ENCODE measurements at places on chromosomes 11 and 22.

GRCh38 chr22:29380032-29380781 lies 8.2 kb downstream of the AP1B1 start:
- no peak for DNase-seq

- DNase-seq, result no peak
These were observed 1.4 kb downstream of the SLC5A1 start for GRCh38 chr22:32044477-32044876.

DNA sequence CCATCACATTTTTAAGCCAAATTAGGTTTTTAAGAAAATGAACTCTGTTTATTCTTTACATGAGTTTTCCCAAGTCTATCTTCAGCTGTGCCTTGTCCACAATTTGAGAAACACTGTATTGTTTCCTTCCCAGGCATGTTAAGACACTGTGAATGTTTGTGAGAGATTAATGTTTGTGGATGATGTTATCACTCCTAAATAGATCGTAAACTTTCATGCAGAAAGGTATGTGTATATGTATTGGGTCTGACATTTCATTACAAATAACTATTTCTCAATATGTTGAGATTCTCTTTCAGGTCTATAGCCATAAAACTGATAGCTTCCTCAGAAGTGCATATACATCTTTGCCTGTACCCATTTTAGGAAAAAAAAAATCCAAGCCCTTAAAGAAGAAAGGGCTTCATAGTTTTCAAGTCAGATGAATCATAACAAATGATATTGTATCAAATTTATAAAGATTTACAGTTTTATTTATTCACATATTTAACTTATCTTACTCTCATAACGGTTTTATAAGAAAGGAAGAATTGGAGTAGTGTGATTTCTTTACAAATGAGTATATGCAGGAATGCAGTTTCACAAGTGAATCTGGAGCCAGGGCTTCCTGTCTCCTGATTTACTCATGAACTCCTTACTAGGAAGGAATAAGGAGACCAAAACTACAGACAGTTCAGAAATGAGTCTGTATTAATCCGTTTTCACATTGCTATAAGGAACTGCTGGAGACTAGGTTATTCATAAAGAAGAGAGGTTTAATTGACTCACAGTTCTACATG lies 11.2 kb downstream of the OR8D1 start:
- no peak for DNase-seq

DNA sequence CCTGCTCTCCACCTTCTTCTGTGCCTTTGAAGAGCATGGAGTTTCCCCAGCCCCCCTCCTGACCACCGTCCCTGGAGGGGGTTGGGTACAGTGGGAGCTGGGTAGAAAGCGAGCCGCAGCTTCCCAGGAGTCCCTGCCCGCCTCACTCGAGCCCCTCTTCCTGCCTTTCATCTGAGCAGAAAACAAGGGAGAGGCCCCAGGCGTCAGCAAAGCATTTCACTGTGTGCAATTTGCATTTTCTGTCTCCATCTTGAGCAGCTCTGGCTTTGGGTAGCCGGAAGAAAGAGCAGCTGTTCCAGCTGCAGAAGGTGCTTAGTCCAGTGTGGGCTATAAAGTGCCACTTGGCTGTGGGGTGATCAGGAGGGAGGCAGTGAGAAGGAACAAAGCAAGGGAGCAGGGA lies 229.7 kb downstream of the CEP164 start:
- DNase-seq, result no peak

DNA sequence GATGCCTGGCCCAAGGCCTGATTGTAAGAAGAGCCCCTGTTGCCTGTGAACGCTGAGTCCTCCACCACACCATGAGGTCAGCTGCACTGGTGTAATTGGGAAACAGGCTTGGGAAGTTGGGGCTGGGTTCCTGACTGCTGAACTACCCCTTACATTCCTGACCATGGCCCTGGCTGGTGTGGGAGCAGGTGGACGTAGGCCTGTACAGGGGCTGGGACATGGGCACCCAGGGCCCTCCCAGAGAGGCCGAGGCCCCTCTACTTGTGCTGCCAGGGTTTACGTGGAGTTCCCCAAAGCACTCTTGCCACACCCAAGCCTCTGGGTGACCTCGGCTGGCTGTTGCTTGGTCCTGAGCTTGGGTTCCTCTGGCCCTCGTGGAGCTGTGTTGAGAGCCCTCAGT lies 5.4 kb downstream of the RELT start:
- DNase-seq, result no peak

DNA sequence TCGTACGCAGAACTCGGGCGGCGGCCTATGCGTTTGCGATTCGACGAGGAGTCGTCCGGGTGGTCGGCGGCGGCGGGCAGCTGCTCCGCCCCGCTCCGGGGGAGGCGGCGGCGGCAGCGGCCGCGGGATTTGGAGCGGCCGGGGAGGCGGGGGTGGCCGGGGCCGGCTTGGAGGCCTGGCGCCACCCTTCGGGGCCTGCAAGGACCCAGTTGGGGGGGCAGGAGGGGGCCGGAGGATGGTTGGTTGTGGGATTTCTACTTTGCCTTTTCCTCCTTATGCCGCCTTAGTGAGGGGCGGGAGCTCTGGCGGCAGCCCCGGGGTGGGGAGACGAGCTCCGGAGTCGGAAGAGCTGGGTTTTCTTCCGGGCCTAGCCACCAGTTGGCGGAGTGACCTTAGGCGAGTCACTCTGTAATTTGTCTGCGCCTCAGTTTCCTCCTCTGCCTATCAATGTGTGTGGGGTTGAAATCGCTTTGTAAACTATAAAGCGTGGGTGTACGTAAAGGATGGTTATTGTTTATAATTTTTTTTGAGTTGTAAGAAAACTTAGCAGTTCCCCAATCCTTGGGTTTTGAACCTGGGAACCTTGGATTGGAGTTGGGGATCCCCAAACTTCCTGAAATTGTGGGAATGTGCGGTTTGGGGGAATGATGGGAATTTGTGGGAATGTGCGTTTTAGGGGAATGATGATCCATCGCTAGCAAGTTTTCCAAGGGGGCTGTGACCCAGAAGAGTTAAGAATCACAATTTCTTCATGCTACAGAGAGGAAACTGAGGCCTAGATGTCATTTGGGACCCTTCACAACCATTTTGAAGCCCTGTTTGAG lies 679 bp downstream of the TUG1 start:
- DNase-seq, result peak; percentile 23

GRCh38 chr11:23866641-23867040 lies 630.2 kb upstream of the LUZP2 start:
- DNase-seq, result no peak
